NCI-H748 treated with DMSO at 0.1 percent for 48 hours (cell line): ENCODE measurements at places on chromosomes 6 and 20.

DNA sequence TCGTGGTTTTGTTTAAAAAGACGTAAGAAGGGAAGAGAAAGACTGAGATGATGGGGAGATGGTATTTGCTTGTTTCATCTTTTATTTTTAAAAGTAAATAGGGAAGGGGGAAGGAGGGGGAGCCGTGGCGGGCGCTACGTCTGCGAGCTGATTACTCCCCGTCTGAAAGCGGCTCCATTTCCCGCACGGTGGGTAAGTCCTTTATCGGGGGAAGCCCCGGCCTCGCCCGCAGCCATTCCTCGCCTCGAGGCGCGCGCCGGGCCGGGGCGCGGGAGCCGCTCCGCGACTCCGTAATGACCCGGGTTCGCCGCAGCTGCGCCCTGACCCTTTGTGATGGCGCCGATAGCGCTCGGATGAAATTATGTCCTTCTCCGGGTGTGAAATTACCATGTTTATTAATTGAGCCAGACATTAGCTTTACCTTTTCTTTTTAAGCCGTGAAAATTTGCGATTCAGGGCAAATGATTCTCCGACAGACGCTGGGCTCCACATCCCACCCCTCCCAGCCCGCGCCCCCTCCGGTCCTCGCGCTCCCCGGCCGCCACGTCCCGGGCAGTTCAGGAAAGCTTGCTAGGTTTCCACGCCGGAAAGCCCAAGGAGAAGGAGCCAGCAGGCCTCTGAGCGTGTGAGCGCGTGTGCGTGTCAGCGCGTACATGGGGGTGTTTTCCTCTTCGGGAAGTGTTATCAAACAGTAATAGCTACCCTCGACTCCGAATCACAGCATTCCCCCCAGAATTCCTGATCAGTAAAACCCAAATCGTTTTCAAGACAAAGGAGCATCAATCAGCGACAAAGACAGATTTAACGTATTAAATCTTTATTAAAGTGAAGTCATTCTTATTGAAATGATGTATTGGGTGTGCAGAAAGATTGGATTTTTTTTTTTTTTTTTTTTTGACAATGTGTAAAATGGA, 30.0 kb downstream of the TFAP2A start:
- DNase-seq = no peak

DNA sequence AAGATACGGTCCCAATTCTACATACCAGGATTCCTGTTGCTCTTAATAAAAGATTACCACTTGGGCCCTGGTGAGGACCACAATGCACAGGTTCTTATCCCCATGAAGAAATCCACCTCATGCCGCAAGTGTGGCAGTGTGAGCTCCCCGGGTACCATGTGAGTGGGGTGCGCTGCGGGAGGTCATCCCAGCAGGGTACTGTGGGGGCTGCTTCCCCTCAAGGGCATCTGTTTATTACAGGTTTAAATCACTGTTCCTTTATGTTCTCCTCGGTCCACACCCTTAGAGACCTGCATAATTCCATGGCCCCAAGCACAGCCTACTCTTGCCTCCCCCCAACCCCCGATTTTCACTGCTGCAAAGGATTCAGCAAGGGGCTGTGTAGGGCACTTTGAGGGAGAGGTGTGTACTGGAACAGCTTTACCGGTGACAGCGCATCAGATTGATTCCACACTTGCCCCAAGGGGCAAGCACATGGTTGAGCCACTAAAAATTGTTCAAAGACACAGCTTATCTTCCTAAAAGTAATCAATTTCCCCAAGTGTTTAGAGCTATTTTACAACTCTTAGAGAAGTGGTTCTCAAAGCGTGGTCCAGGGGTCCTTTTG, 6.2 kb downstream of the DIDO1 start:
- no peak for DNase-seq

DNA sequence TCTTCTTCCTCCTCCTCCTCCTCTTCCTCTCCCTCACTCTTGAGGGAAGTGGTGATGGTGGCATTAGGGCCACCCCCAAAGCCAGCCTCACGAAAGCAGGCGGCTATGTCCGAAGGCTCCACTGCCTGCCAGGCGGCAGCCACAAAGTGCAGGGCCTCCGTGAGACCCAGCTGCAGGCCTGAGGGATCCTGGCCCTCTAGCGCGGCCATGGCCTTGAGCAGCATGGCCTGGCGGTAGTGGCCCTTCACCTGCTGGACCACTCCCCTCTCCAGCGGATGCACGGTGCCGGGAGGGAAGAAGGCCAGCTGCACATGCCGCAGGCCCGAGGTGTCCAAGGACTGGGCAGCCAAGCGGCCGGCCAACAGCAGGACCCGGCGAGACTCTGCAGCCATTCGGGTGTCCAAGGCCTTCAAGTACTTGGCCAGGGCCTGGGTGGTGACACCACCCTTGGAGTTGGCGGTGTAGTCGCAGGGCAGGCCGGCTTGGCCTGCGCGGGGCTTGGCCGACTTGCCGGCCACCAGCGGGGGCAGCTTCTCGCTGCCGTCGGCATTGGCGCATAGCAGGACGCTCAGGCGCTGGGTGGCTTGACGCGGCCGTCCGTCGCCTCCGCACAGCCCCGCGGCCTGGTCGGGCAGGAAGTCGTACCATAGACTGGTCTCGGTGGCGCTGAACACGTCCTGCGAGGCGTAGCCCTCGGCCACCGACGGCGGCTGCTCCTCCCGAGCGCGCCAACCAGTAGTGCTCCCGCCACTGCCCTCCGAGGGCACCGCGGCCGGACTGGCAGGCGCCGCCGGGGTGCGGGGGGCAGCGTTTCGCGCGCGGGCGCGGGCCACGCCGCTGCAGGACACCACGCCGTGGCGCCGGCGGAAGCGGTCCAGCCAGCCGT, 1.1 kb downstream of the CENPB start:
- no peak for DNase-seq

- no peak for DNase-seq
Measured at GRCh38 chr6:43129434-43130194, 41.5 kb upstream of the SRF start.
